Activated CD8-positive, alpha-beta memory T cell treated with anti-CD3 and anti-CD28 coated beads for 36 hours (primary cell): ENCODE measurements at places on chromosomes 7 and 10. TPM values are rescaled to one million over a fixed set of nuclear protein-coding genes. Genes with fewer than 3 reads are reported as not detected.

Gene FAM25A
- total RNA-seq, result not detected

Gene TEX47
- not detected for total RNA-seq

Gene PLEKHS1
- not detected for total RNA-seq

Gene ACSL5
- total RNA-seq, result 56.6 TPM

Gene WNT8B
- not detected for total RNA-seq

Gene AS3MT
- total RNA-seq, result not detected

Gene VENTX
- not detected for total RNA-seq

Gene ARHGAP22
- total RNA-seq, result not detected

Gene NEUROD6
- not detected for total RNA-seq

Gene MDFIC
- 107 TPM for total RNA-seq

Gene EXOC4
- total RNA-seq, result 44.2 TPM

Gene MMP21
- total RNA-seq, result not detected

Gene OR13A1
- not detected for total RNA-seq

Gene PSD
- 3.6 TPM for total RNA-seq

Gene CCDC172
- total RNA-seq, result not detected

Gene KNDC1
- total RNA-seq, result 0.17 TPM

Gene HOXA3
- not detected for total RNA-seq
